Psoas muscle (tissue), 8 donors: ENCODE measurements at places on chromosomes 7 and 10. TPM values are rescaled to one million over a fixed set of nuclear protein-coding genes. Genes with fewer than 3 reads are reported as not detected.

The C7orf33 gene
- polyA plus RNA-seq: not detected

The SLC13A4 gene
- polyA plus RNA-seq: 0.03 TPM

DNA sequence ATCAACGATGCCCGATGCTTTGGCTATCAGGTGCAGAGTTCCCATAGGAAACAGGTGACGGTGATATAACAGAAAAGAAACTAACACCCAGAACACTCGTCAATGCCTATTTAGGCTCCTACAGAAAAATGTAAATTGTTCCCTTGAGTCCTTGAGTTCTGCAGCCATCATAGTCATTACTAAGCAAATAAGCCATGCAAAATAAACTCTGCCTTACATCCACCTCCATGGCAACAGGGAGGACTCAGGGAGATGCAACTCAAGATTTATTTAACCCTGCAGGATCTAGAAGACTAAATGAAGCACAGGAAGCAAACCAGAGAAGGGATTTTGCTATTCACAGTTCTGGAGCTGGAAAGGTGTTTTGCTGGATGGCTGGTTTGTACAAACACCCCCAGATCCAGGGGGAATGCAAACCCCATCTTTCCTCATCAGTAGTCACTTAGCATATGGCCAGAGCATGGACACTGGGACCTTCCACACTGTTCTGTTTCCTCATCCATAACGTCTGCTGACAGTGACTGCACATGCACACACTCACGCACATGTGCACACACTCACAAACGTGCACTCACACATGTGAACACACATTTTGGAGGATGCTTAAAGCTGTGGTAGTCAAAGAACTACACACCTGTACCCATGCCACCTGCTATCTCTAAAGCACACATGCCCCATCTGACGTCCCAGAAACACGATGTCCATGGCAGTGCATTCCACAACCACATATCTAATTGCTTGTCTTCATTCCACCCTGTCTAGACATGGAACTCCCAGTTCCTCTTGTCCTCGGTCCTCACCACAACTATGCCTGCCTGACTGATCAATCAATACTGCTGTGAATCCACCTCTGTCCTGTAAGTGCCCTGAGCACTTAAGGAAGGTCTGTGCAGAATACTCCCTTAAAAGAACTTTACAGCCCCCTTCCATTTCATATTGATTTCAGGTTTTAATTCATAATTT is 178.2 kb downstream of the COBL start:
- no peak for DNase-seq

- DNase-seq: no peak
These were observed 28.0 kb downstream of the TTYH3 start for GRCh38 chr7:2659556-2660358.

DNA sequence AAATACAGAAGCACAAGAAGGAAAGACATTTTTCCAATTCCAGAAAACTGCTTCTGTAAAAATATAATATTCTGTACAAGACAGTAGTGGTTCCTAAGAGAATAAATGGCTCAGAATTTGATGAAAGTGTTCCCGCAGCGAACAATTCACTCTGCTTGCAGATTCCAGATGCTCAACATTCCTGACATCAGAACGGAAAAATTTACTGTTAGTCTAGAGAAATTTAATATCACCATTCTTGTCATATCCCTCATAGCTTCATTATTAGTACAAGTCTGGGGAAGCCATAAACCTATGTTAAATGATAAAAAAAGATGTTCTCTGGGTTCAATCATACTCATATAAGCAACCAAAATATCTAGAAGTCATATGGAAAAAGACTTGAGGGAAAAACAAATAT is 83.6 kb downstream of the MPP7 start:
- no peak for DNase-seq
